ENCODE measurements at places on chromosomes 13 and 19. TPM values are rescaled to one million over a fixed set of nuclear protein-coding genes. Genes with fewer than 3 reads are reported as not detected.

DNA sequence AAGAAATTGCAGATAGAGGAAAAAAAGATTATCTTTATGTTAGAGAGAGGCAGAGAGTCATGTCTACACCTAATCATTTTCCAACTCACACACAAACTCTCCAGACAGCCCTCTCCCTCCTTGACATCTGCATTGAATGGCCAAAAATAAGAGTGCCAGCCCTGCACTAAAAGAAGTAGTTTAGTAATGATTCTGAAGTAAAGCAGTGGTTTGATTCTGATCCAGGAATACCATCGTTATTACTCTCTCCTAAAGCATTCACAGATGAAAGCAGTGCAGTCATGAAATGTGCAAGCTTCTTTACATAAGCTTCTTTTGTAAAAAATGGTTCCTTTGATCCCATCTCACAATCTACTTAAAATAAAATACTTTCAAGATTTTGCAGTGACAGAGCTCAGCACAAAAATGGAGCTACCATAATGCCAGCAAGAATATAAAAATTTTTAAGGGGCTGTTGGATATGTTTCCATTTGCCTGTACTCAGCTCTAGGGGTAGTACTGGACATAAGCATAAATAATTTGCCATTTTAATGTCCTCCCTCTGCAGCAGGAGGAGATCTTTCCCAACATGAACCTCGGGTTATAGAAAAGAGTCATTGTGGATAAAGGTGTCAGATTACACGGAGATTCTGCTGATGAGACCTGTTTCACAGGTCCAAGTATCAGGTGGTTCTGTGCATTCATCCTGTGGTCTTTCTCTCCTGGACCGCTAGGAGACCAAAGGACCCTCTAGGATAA, 406.3 kb downstream of the DCT start:
- peak; percentile 61 for DNase-seq

- peak; percentile 88 for DNase-seq
Measured at GRCh38 chr13:41614671-41615527, 157.5 kb downstream of the RGCC start.

DNA sequence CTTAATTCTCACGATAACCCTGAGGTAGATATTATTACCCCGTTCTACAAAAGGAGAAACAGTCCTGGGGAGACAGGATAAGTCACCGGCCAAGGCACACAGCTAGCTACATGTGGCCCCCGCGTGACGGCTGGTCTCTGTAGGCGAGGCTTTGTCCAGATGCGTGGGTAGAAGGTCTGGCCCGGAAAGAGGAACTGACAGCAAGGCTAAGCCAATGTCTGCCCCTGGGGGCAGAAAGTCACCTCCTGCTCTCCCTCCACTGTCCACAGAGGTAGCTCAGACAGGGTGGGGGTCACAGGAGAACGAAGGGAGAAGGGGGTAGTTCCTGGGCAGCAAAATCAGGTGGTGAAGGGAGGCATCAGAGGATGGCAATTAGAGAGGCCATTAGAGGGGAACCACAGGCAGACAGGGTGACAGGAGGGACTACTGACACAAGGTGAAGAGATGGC, 1.8 kb downstream of the APOC4 start:
- no peak for DNase-seq

DNA sequence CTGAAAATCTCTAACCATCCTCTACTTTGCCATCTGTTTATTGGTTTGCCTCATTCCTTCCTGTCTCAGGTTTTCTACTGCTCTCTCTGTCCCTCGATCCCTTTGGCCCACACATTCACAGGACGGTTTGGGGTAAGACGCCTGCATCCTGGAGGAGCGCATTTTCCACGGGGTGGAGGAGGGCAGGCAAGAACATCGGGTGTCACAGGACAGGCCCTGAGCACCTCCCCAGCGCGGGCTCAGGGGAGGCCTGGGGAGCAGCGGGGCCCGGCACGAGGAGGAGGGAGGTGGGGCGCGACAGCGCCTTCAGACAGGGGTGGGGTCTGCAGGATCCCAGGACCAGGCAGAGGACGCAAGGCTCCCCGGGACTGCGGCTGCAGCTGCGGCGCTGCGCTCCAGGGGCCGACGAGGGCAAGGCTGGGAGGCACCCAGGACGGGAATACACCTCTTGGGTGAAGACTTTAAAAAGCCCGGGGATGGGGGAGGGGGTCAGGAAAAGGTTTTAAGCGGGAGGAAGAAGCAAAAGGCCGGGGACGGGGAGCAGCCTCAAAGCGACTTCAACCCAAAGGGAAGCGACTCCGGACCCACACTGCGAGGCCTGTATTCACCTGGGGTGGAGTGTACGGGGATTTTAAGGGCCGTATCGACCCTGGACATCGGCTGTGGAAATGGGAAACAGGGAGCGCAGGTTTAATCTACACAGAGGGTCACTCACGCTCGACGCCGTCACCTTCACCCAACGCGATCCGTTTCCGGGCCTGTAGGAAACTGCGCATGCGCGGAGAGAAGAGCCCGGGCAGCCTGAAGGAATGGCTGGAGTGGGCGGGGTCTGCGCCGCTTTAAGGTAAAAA, at the start of gene ZNF415:
Gene ZNF415 (minus strand): TSS at position 770 of the 851 bp plus-strand sequence. CDS start 10,234 bp downstream, outside the sequence.
- peak; percentile 81 for DNase-seq

ZNF776 gene
- total RNA-seq: 11.9 TPM

PRX gene
- 1.9 TPM for total RNA-seq

LAIR1 gene
- under 0.01 TPM for total RNA-seq

All from fibroblast of villous mesenchyme (primary cell).